Activated CD4-positive, alpha-beta T cell treated with anti-CD3 and anti-CD28 coated beads, Interleukin-2, amount 10 ng/mL, durations not matched to agents 24 days and 14 days (primary cell): ENCODE measurements at places on chromosomes 1 and 21. TPM values are rescaled to one million over a fixed set of nuclear protein-coding genes. Genes with fewer than 3 reads are reported as not detected.

The MROH7 gene
- total RNA-seq, result 0.07 and 0.12 TPM in 2 replicates

The ADAM30 gene
- not detected in 2 replicates for total RNA-seq

The OR2M3 gene
- total RNA-seq, result not detected in 2 replicates

The THEM5 gene
- total RNA-seq, result not detected in 2 replicates

The ACBD6 gene
- total RNA-seq, result 49.8 and 54.7 TPM in 2 replicates

The ERG gene
- total RNA-seq, result 0.12 and 0.14 TPM in 2 replicates

The MMP23B gene
- 1.2 and 1.5 TPM in 2 replicates for total RNA-seq

The PTBP2 gene
- total RNA-seq, result 15.6 and 16.2 TPM in 2 replicates

The WNT9A gene
- not detected in 2 replicates for total RNA-seq

The CAPN8 gene
- not detected in 2 replicates for total RNA-seq
